ENCODE measurements at places on chromosomes 12 and 14.

DNA sequence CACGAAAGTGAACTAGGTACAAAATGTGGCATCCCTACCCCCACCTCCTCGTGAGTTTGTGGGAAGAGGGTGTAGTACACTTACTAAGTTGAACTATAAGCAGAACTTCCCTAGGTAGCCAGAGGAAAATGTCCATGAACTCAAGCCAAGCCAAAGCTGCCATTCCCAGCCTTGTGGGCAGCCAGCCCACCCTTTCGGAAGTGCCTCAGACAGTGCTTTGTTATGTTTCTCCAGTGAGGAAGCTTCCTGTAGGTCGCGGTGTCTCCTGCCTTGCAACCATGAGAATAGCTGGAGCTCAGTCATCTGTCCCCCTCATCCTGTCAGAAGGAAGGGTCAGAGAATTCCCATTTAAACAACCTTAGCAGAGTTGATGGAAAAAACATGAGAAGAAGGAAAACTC, 266.9 kb downstream of the DUSP6 start:
- no peak for DNase-seq

DNA sequence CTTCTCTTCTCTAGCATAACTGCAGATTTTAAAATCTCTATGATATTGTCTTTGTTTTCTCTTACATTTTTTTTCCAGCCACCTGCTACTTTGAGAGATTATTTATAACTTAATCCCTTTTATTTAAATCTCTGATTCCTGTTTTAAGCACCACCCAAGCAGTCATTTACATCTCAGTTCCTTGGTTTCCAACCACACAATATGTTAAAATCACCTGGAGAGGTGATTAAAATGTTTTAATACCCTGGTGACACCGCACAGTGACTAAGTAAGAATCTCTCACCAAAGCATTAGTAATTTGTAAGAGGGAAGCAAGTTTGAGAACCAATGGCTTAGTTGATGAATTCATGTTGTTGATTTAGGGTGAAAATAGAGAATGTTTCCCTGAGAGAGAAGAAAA, 849.8 kb downstream of the TMTC2 start:
- DNase-seq, result no peak

DNA sequence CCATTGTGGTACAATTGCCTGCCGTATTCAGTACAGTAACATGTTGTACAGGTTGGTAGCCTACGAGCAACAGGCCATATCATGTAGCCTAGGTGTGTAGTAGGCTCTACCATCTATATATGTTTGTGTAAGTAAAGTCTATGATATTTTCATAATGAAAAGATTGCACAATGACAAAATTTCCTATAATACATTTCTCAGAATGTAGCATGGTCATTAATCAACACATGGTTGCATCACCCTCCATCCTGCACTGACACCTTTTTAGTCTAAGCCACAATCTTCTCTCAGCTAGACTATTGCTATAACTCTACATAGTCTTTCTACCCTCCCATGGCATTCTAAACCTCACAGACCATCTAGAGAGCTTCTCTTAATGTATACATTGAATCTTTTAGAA, 158.5 kb upstream of the HMGA2 start:
- DNase-seq, result no peak

GRCh38 chr12:95637471-95638155, 86.3 kb upstream of the USP44 start:
- no peak for DNase-seq

DNA sequence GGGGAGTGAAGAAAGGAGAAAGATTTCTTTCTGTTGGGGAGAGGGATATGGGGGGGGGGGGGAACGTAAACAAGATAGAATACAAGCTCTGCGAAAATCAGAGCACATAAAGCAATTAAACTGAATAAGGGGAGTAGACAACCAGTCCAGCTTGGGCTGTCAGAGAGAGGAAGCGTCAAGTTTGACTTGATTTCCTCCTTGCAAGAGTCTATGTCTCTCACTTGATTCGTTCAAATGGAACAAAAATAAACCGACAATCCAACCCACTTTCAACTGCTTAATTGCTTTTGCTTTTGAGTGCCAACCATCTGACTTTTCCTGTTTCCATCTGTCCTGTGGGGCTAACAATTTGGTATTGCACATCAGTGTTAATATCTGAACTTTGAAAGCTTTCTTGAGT, 942 bp downstream of the SYT1 start:
- no peak for DNase-seq

- no peak for DNase-seq
Observed at GRCh38 chr14:106269029-106269428, 742.6 kb downstream of the TMEM121 start.

GRCh38 chr12:88432531-88433490, 147.5 kb downstream of the KITLG start:
- no peak for DNase-seq

- DNase-seq, result no peak
Observed at GRCh38 chr12:112140728-112141127, 15.4 kb downstream of the TRAFD1 start.

DNA sequence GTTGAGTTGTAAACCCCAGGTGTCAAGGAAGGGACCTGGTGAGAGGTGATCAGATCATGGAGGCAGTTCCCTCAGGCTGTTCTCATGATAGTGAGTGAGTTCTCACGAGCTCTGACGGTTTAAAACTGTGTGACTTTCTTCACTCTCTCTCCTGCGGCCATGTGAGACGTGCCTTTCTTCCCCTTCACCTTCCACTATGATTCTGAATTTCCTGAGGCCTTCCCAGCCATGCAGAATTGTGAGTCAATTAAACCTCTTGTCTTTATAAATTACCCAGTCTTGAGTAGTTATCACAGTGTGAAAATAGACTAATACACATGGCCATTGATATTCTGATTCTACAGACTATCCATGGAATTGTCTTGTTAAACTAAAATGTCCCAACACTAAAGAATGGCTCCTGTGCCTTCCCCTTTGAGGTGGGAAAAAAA, 85.6 kb downstream of the SLC2A13 start:
- DNase-seq, result no peak

- DNase-seq, result no peak
Observed at GRCh38 chr14:50035214-50035613, 81.2 kb downstream of the VCPKMT start.
